Activated CD4-positive, alpha-beta T cell treated with anti-CD3 and anti-CD28 coated beads for 36 hours (primary cell): ENCODE measurements at places on chromosomes 11 and 22. TPM values are rescaled to one million over a fixed set of nuclear protein-coding genes. Genes with fewer than 3 reads are reported as not detected.

GRCh38 chr22:43890901-43891331 is 897 bp downstream of the PNPLA5 start:
- no peak overlapping the region for H3K4me3 ChIP-seq
- no peak overlapping the region for H3K27ac ChIP-seq
- no peak for DNase-seq
- H3K4me1 ChIP-seq = no peaks in the 10 kb centered on the region
- H3K36me3 ChIP-seq = no peaks in the 10 kb centered on the region

GRCh38 chr11:91871791-91872190 is 352.8 kb upstream of the FAT3 start:
- no peaks in the 10 kb centered on the region for H3K27me3 ChIP-seq
- no peak overlapping the region for H3K4me3 ChIP-seq
- H3K4me1 ChIP-seq = no peaks in the 10 kb centered on the region
- no peak overlapping the region for H3K27ac ChIP-seq
- DNase-seq = no peak

The MFRP gene
- not detected for total RNA-seq

DNA sequence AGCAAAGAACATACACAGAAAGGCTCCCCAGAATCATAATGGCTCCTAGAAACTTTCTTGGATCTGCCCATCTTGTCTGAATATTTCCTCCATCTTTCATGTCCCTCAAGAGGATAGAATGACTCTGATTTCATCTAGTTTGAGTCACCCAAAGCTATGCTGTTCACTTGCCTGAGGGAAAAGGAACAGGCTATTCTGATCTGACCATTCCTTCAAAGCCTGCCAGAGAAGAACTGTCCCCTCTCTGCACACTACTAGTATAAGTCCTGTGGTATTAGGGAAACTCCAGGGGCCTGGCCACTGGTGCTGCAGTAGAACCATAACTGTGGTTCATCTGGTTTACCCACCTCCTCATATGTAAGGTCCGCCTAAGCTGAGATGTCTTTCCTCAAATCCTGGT is 2.4 kb upstream of the PATE1 start:
- H3K27ac ChIP-seq = no peak overlapping the region
- no peak for DNase-seq
- H3K4me3 ChIP-seq = no peak overlapping the region
- H3K27me3 ChIP-seq = peaks cover 5% of the 10 kb centered on the region
- no peaks in the 10 kb centered on the region for H3K36me3 ChIP-seq
- no peaks in the 10 kb centered on the region for H3K4me1 ChIP-seq

- DNase-seq = no peak
- H3K4me3 ChIP-seq = no peak overlapping the region
- peaks cover 3% of the 10 kb centered on the region for H3K27me3 ChIP-seq
- H3K36me3 ChIP-seq = no peaks in the 10 kb centered on the region
Observed at GRCh38 chr11:133123796-133124195, 408.5 kb downstream of the OPCML start.

- H3K27ac ChIP-seq = no peak overlapping the region
- H3K4me3 ChIP-seq = no peak overlapping the region
- H3K36me3 ChIP-seq = no peaks in the 10 kb centered on the region
- DNase-seq = no peak
Observed at GRCh38 chr22:29408940-29409339, 20.6 kb upstream of the AP1B1 start.

DNA sequence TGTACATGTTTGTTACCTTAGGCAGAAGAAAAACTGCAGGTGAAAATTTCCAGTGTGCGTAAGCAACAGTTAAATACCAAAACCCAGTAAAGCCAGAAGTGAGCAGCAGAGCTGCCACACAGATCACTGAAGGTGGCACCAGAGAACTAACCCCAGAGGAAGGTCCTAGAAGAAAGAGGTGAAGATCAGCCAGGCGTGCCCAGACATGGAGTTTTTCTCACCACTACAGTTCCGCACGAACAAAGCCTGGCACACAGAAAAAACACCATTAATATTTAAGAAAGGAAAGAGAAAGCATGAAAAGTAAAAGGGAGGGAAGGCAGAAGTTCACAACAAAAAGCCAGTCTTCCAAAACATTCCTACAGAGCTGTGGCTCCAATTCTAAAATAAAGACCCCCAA is 60.7 kb downstream of the STK33 start:
- H3K4me1 ChIP-seq = no peaks in the 10 kb centered on the region
- no peak for DNase-seq
- H3K27ac ChIP-seq = no peak overlapping the region
- H3K27me3 ChIP-seq = peaks cover 5% of the 10 kb centered on the region

The RASSF7 gene
- total RNA-seq = 16.8 TPM

DNA sequence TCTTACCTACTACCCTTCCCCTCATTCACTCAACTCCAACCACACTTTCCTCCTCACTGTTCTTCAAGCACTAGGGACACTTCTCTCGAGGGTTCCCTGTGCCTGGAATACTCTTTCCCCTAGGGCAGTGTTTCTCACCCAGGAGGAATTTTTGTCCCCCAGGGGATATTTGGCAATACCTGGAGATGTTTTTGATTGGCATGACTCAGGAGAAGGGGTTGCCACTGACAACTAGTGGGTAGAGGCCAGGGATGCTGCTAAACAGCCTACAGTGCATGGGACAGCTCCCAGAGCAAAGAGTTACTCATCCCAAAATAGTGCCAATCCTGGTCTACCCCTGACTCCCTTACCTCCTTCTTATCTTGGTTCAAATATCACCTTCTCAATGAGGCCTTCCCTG is 40.0 kb downstream of the BTG4 start:
- DNase-seq = no peak
- H3K36me3 ChIP-seq = no peaks in the 10 kb centered on the region
- H3K4me1 ChIP-seq = no peaks in the 10 kb centered on the region
- no peak overlapping the region for H3K27ac ChIP-seq
- H3K4me3 ChIP-seq = no peak overlapping the region
